ENCODE measurements at places on chromosomes 16 and 17. TPM values are rescaled to one million over a fixed set of nuclear protein-coding genes. Genes with fewer than 3 reads are reported as not detected.
A peak's percentile ranks its signal among the peaks of the same experiment; 100 is the strongest.

GRCh38 chr17:15343749-15344148 lies 2.4 kb upstream of the TEKT3 start:
- ATAC-seq = no peak

DNA sequence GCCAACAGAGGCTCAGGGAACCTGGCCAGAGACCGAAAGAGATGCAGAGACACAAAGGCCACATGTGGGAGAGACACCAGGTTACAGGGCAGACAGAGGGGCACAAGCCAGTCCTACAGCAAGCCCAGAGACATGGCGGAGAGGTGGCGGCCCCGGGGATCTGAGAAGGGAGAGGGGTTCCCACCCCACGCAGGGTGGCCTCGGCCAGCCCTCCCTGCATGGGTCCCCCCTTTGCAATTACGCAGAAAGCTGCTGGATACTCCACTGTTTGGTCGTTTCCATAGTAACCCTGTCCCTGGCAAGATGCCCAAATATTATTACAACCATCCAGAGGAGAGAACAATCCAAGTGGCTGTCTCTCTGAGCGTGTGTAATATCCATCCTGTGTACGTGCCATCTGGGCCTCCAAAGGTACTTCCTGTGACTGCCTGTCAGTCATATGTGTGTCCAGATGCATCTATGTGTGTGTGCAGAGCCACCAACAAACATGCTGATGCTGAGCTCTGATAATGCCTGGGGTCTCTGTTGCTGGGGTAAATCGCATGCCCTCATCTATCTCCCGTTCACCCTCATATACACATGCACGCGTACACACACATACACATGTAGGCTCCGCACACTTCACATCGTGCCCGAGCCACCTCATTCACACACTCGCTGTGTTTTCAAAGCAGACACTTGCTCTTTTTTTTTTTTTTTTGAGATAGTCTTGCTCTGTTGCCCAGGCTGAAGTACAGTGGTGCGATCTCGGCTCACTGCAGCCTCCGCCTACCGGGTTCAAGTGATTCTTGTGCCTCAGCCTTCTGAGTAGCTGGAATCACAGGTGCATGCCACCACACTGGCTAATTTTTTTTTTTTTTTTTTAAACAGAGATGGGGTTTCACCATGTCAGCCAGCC lies 5.5 kb downstream of the PCGF2 start:
- ATAC-seq = peak; percentile 81

- no peak for ATAC-seq
These were observed 56.8 kb downstream of the HLF start for GRCh38 chr17:55321427-55322060.

- ATAC-seq = no peak
These were observed 230.1 kb downstream of the CBLN1 start for GRCh38 chr16:49051576-49051975.

- ATAC-seq = no peak
These were observed 4.9 kb downstream of the CD300A start for GRCh38 chr17:74471341-74471740.

DNA sequence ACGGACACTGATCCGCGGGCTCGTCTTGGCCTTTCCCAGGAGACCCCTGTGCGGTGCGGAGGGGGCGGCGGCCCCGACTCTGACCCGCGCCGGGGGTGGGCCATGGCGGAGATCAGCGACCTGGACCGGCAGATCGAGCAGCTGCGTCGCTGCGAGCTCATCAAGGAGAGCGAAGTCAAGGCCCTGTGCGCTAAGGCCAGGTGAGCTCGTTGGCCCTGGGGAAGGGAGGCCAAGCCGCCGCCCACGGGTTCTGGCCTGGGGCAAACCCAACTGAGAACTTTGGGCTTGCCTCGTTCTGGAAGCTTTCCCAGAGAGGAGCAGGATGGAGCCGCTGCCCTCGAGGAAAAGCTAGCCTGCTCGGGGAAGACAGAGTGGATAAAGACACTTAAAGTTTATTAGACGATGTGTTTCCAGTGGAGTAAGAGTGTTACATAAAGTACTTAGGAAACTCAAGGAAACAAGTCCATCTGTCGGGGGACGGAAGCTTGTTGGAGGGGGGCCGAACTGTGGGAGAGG lies 540 bp downstream of the PPP4C start:
- peak; percentile 11 for ATAC-seq

- no peak for ATAC-seq
These were observed 6.9 kb upstream of the WDR59 start for GRCh38 chr16:74991593-74992403.

DNA sequence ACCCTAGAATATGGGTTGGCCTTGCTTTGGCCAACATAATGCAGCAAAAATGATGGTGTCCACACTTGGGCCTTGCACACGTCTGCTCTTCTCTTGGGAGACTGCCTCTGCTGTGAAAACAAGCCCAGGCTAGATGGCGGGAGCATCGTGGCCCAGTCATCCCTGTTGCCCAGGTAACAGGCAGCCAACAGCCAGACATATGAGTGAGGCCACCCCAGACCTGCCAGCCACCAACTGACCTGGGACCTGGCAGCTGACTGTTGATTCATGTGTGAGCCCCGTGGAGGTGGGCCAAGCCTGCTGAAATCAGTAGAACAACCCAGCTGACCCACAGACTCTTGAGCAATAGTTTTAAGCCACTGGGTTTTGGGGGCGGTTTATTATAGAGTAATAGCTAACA lies 39.4 kb upstream of the CDH3 start:
- no peak for ATAC-seq

Gene KRTAP4-3
- total RNA-seq = not detected
